Activated naive CD8-positive, alpha-beta T cell treated with anti-CD3 and anti-CD28 coated beads, Interleukin-2, amount 10 ng/mL, durations not matched to agents 7 days and 5 days (primary cell): ENCODE measurements at places on chromosomes 6 and 20. TPM values are rescaled to one million over a fixed set of nuclear protein-coding genes. Genes with fewer than 3 reads are reported as not detected.
A peak's percentile ranks its signal among the peaks of the same experiment; 100 is the strongest.

Gene VIP
- total RNA-seq = not detected

Gene PPP1R14C
- total RNA-seq = not detected

GRCh38 chr6:13454286-13455221 lies 32.8 kb downstream of the GFOD1 start:
- peak; percentile 60 for DNase-seq

- peak; percentile 25 for DNase-seq
Observed at GRCh38 chr6:117907601-117908245, 659 bp downstream of the SLC35F1 start.

GRCh38 chr20:8089668-8090067 lies 42.4 kb upstream of the PLCB1 start:
- no peak for DNase-seq
